ENCODE measurements at places on chromosomes 7 and 10.

GRCh38 chr10:27680006-27680557 lies 65.5 kb downstream of the MKX start:
- DNase-seq: no peak

- no peak for DNase-seq
Measured at GRCh38 chr10:75544993-75545706, 113.7 kb downstream of the LRMDA start.

GRCh38 chr7:28654110-28654509 lies 241.8 kb downstream of the CREB5 start:
- no peak for DNase-seq

DNA sequence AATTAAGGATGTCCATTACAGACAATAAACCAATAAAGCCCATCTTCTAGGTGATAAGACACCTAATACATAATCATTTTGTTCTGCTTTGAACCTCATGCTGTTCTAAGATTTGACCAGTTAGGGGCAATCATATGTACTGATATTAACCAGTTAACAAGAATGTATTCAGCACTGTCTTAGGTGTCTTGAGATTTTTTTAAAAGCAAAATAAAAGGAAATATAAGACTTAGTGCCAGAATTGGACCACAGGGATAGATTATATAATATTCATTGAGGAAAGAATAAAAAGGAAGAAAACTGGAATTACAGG lies 32.0 kb downstream of the IMMP2L start:
- no peak for DNase-seq
